NCI-H2171 treated with DMSO at 0.1 percent for 48 hours (cell line): ENCODE measurements at places on chromosomes 7 and 10.
A peak's percentile ranks its signal among the peaks of the same experiment; 100 is the strongest.

GRCh38 chr10:35331894-35332640 lies 4.2 kb upstream of the CCNY start:
- DNase-seq = peak; percentile 20

GRCh38 chr7:6161463-6162330 lies 110.7 kb downstream of the CYTH3 start:
- DNase-seq = no peak

DNA sequence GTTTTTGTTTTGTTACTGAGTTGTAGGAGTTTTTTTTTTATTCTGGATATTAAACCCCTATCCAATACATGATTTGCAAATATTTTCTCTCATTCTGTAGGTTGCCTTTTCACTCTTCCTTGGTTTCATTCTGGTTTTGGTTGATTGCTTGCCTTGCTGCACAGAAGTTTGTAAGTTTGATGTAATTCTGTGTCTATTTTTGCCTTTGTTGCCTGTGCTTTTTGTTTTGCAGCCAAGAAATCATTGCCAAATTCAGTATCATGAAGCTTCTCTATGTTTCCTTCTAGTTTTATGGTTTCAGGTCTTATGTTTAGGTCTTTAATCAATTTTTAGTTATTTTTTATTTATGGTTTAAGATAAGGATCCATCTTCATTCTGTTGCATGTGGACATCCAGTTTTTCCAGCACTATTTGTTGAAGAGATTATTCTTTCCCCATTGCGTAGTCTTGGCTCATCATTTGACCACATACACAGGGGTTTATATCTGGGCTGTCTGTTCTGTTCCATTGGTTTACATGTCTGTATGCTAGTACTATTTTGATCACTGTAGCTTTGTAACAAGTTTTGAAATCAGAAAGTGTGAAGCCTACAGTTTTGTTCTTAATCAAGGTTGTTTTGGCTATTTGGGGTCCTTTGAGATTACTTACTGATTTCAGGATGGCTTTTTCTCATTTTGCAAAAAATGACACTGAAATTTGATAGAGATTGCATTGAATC lies 26.4 kb downstream of the BMPR1A start:
- DNase-seq = no peak

DNA sequence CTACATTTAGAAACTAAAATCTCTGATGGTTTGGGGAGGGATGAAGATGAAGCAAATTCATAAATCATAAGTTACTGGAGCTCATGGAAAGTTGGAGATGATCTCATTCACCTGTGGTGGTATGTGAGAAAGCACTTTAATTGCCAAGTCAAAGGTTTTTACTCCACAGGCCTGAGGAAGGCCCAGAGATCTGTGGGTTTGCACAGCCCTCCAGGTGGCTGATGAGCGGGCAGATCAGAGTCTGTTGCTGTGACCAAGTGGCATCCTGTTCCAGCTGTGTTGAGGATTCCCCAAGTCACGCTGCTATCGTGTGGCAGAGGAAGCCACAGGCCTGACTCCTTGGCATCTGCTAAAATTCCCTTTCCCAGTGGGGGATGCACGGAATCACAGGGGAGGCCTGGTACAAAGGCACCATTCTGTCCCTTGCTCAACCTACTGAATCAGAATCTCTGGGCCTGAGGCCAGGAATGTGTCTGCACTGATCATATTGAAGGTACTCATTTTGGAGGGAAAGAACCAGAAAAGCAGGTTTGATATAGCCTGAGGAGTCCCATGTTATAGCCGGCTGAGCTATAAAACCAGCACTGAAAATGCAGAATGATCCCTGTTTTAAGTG lies 19.7 kb upstream of the DDC start:
- no peak for DNase-seq

DNA sequence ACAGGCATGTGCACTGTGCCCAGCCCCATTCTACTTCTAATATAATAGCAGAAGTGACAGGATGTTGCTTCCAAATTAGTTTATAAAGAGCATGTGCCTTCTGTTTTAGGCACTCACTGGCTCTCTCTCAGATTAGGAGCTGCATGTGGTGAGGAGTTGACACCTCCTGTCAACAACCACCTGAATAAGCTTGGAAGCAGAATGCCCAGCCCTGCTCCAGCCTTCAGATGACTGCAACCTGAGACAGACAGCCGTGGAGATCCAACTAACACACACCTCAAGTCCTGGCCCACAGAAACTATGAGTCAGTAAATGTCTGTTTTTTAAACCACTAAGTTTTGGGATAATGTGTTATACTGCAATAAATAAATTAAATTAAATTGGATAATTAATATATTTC lies 54.5 kb downstream of the PARD3 start:
- DNase-seq = no peak

DNA sequence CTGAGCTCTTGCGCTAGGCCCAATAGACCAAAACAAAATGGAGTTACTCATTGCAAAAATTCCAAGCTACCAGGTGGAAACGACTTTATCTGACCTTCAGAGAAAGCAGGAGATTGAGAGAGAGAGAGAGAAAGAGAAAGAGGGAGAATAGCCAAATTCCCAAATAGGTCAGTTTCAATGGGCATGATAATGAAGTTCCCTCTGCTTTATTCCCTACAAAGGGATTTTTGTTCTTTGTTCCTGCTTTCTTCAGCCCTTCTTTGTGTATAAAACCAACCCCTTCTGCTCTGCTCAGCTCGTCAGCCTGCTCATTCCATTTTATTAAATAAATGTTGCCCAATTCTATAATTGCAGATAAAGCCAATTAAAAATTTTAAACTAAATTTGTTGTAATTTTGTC lies 45.0 kb upstream of the GPR37 start:
- DNase-seq = no peak

DNA sequence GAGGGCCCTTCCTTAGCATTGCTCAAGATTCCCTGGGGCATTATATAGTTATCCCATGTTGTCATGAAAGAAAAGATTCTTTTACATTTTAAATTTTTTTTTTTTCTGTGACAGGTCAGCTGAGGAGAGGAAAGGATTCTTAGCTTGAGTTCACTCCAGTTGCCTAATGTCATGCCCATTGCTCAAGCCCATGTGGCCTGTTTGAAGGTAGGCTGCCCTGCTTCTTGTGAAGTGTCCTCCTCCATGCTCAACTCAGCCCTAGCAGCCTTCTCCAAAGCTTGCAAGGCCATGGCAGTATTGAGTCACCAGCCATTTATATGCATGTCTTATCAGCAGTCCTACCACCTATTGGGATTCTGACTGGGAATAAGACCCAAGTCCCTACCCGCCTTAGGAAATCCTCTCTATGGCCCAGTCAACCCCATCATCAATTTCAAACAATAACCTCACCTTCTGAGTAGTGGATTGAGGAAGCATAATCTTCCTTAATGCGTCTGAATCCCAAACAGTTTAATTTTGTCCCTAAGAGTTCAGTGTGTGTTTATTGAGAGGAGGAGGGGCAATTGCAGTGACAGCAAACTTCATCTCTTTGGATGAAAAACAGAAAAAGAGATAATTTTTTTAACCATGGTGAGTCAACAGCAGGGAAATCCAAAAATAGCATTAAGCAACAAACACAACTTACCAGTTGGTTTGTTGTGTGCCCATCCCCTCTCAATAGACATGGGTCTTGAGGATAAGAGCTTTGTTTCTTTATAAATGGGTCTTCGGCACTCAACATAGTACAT lies 38.6 kb upstream of the WASL start:
- no peak for DNase-seq

GRCh38 chr10:27815846-27816245 lies 70.2 kb upstream of the MKX start:
- DNase-seq = no peak

DNA sequence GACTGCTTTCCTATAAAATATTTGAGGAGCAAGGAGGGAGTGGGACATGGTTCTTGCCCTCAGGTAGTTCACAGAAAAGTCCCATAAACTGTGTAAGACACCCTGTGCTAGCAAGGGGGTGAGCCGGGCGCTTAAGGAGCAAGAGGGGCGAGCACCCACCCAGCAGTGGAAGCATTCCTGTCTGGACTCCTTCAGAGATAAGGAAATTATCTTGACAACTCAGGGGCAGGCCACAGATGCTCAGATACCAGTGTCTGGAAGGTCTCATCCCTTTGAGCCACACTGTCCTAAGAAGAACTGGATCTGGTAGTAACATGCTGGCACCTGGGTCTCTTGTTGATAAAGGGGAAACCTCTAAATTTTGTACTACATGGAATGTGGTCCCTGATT lies 54.1 kb downstream of the DAGLB start:
- DNase-seq = no peak

DNA sequence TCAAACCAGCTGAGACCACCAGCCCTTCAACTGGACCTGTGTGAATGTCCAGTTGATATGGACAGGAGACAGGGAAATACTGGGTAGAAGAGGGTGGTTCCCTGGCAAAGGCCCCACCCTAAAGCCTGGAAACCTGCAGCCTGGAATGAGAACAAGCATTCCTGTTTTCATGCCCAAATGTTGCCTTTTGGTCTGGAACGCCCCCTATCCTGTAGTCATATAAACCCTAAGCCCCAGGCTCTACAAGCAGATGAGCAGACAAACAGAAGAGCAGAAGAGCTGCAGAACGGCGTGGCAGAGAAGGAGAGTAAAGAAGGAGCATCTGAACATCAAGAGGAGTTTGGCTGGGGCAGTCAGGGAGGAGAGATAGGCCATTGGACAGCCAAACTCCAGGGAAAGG lies 38.4 kb downstream of the SYPL1 start:
- DNase-seq = no peak

- DNase-seq = no peak
Observed at GRCh38 chr10:86167762-86168128, 198.8 kb downstream of the GRID1 start.

DNA sequence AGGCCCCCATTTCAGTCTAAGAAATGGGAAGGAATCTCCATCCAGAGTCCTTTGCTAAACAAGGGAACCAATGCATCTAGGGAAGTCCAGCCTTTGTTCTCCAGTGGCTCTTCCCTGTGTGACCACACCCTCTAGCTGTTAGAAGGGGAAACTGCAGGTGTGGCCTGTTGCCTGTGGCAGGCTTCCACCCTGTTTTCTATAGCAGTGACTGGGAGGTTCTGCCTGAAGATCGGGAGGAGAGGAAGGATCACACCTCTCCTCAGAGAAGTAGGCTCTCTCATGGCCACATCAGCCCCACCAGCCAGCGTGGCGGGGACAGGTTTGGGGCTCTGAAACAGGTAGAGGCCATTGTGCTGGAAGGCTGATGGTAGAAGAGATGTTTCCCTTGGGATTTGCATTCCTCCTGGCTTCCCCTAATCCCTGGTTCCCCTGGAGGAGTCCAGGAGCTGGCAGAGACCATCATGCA lies 47.7 kb upstream of the TRIM8 start:
- DNase-seq = peak; percentile 57

GRCh38 chr10:110919971-110920881 lies 822 bp downstream of the SHOC2 start:
- DNase-seq = peak; percentile 48

- DNase-seq = no peak
Observed at GRCh38 chr10:1316809-1317143, 260.6 kb downstream of the WDR37 start.

GRCh38 chr7:91264924-91265681 lies 870 bp downstream of the FZD1 start:
- DNase-seq = peak; percentile 65

- peak; percentile 25 for DNase-seq
Observed at GRCh38 chr7:116525913-116526861, 1.4 kb downstream of the CAV1 start.

GRCh38 chr10:92111336-92111939 lies 179.4 kb downstream of the CPEB3 start:
- DNase-seq = no peak

DNA sequence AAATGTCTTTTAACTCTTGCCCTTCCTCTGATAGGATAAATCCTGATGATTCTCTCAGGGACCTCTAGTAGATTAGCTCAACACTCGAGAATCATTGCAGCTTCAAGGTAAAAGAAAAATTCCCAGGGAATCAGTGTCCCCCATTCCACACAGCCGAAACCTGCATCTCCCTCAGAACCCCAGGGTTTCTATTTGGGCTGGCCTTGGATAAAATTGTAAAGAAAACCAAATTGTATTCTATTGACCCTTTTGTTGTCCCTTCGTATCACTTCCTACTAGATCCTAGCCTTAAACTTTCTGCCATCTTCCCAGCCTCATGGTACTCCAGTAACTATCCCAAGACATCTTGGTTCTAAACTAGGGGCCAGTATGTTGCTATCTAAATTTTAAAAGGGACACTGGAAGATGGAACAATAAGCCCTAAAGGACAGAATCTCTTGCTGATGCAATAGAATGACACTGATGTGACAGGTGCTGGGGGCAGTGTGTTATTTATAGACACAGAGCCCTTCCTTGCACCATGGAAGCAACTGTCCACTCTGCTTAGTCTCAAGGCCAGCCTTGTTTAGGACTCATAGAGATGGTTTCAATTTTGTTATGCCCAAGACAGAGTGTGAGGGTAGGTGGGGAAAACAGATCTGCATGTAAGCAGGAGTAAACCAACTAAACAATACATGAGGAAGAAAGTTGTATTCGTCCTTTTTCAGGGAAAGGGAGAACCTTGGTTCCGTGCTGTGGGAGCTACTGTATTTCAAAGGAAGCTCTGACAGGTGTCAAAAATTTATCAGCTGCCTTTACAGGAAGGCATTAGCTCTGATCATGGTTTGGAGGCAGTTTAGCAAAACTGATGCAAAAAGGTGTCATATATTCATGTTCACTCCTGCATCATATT lies 7.6 kb downstream of the ASB15 start:
- DNase-seq = no peak

DNA sequence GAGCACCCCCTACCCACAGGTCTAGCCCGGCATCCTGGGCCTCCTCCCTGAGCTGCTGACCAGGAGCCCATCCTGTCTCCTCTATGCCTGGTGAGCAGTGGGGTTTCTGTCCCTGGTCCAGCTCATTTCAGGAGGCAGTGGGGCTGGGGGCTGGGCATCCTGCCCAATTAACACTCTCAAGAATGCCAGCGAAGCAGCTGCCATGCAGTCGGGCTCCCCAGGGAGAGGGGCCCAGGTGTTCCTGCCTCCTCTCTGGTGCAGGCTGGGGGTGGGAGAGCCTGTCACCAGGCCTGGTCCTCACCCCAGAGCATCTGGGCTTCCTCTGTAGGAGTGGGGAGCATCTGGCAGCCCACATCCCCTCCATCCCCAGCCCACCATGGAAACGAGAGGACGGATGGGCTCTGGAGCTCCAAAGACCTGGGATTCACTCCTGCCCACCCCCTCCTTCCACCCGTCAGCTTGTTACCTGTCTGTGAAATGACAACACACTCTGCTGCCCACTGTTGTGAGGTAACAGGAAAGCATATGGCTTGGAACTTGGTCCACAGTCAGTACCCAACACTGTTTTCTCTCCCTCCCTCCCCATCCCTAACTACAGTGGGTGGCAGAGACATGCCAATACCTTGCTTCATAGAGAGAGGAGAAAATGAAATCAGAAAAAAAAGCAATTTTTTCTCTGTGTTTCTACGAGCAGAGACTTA lies 69.1 kb downstream of the SLIT1 start:
- DNase-seq = peak; percentile 85

GRCh38 chr7:134962270-134962780 lies 24.0 kb upstream of the AGBL3 start:
- no peak for DNase-seq

GRCh38 chr7:3301449-3301731 lies 338 bp downstream of the SDK1 start:
- DNase-seq = no peak

- DNase-seq = no peak
Observed at GRCh38 chr10:63467841-63468240, 2.1 kb upstream of the JMJD1C start.

- DNase-seq = no peak
Observed at GRCh38 chr7:17205910-17206309, 92.5 kb upstream of the AHR start.
